ENCODE measurements at places on chromosomes 7 and 10.

DNA sequence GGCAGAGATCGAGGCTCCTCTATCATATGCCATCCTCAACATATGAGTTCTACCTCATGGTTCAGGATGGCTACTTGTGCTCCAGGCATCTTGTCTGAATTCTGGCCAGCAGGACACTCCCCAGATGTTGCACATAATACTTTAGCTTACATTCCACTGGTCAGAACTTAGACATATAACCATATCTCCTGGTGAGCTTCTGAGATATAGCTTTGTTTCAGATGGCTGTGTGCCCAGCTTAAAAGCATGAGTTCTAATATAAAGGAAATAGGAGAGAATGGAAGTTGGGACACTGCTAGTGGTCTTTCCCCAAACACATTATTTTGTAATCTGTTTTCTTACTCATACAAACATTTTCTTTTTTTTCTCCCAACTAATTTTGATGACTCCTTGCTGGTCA lies 50.8 kb upstream of the IFRD1 start:
- DNase-seq, result no peak

- DNase-seq, result no peak
Measured at GRCh38 chr7:45573204-45573603, 964 bp upstream of the ADCY1 start.

GRCh38 chr7:999941-1000935 lies 17.3 kb downstream of the CYP2W1 start:
- DNase-seq, result no peak

DNA sequence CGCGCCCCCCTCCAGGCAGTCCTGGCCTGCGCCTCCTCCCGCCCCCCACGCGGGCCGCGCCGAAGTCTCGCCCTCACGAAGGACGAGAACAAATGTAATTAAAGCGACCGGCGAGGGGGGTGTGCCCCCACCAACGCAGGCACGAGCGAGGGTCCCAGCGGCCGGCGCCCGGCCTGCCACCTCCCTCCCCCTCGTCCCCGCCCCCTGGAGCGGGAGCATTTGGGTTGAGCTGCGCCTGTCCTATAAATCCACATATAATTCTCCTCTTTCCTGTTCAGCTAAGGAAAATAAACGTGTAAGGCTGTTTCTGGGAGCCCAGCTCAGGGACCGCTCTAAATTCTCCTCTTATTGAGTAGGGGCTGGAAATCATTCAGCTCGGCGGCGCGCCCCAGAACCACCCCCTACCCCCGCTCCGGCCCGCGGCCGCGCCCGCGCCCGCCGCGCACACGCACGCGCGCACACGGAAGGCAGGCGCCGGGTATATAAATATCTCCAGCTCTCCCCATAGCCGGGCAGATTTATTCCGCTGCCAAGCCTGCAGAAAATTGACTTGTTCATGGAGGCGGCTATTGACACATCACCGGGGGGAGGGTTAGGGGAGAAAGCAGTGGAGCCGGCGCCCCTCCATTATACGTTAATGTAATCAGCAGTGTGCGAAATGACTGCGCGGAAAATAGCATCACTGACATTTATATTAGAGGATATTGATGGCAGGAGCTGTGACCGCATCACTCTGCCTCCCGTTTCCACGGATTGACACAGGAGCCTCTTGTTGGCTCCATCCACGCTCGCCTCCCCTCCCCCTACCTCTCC lies 61.6 kb upstream of the BTRC start:
- DNase-seq, result no peak

GRCh38 chr10:61964949-61965702 lies 63.6 kb downstream of the ARID5B start:
- no peak for DNase-seq

GRCh38 chr7:14761510-14762296 lies 140.8 kb downstream of the DGKB start:
- no peak for DNase-seq

- no peak for DNase-seq
Measured at GRCh38 chr10:21047511-21047910, 150.4 kb upstream of the NEBL start.

DNA sequence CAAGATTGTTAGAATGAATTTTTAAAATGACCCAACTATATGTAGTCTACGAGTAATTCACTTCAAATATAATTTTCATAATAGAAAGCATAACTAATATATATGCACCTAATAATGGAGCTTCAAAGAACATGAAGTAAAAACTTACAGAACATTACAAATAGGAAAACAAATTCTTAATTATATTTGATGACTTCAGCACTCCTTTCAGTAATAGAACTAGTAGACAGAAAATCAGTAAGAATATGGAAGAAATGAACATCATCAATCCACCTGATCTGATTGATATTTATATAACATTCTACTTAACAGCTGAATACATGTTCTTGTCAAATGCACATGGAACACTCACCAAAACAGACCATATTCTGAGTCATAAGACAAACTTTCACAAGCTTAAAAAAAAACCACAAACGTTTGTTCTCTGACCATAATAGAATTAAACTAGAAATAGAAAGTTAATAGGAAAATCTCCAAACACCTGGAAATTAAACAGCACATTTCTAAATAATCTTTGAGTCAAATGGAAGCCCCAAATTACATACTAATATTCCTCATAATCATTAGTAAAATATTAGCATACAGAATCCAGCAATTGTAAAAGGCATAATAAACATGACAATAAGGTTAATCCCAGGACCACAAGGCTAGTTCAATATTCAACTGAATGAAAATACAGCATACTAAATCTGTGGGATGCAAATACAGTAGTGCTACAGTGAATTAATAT lies 48.0 kb downstream of the BRAF start:
- peak; percentile 52 for DNase-seq

GRCh38 chr7:75961218-75961617 lies 33.2 kb downstream of the TMEM120A start:
- DNase-seq, result no peak

DNA sequence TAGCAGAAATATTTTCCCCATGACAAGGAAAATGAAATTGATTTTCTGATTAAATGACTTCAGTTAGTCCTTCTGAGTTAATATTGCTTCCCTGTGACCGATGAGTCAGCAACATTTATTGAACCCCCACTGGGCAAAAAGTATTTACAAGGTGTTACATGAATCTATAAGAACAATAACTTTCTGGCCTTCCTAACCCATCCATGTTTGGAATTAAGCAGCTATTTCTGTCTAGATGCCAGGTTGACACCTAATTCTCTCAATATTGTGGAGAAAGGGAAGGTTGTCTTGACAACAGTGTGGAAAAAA lies 112.9 kb upstream of the JAZF1 start:
- no peak for DNase-seq

DNA sequence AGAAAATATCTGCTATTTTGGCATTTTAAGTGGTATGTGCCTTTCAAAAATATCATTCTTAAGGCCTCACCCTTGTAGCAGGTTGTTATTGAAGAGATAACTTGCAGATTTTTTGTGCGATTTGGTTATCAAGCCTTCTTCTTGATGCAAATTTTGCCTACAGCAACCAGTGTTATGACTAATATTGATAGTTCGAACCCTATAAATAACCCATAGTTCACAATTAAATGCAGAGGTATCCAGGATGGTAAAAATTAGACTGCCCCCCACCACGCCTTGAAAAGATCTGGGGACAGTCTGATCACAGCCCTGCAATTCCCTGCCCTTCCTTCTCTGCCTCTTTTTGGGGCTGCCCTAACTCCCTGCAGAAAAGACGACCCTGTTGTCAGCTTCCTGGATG lies 28.4 kb upstream of the RAPGEF5 start:
- DNase-seq, result no peak

GRCh38 chr7:43671521-43671920 lies 57.8 kb downstream of the COA1 start:
- DNase-seq, result no peak

DNA sequence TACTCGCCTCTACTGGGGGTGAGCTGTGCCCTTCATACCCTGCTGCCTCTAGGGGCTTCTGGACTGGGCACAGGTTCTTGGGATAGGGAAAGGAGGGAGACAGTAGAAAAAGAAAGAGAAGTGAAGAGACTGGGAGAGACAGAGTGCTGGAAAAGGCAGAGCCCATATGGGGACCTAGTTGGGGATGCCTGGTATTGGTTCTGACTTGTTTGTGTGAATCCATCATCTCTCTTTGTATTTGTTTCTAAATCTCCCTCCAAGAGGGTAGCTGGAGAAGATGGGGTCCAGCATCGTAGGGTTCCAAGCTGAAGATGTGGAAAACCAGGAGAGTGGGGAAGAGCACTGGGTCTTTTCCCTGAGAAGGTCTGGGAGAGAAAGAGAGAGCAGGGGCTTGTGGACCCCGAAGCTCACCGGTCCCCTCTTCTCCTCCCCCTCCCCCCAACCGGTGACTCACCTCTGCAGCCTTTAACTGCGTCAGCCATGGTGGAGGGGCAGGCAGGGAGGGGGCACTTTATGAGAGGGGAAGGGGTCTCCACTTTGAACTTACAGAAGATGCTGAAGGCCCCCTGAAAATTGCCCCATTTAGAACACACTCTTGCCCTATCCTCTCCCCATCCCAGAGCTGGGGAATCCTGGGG lies 3.2 kb upstream of the VGF start:
- DNase-seq, result peak; percentile 54

DNA sequence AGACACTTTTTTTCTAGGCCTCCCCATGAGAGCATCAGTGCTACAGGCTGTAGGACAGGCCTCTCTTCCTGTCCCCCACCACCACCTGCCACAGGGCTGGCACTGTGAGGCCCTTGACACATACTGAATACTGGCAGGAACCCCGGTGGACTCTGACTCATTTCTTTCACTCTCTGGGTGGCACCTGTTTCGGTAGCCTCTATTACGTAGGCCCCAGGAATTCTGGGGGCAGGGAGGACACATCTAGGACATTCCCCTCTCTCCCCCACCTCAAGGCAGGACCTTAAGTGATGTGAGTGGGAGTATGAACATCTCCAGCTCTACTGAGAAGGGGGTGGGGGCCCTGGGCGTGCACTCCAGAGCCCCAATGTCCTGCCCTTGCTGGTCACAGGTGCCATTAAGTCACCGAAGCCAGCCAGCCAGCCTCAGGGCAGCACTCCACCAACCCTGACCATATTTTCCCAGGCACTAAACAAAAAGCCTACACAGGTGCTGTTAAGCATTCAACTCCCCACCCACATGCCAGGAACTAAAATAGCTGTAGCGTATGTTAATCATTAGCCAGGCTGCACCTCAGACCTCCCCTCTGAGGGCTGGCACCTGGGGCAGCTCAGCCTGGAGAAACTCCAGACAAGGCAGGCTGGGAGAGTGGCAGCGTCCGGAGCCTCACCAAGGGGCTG lies 8.9 kb downstream of the ANXA11 start:
- peak; percentile 98 for DNase-seq

- no peak for DNase-seq
Measured at GRCh38 chr7:82534684-82535083, 91.1 kb upstream of the CACNA2D1 start.

DNA sequence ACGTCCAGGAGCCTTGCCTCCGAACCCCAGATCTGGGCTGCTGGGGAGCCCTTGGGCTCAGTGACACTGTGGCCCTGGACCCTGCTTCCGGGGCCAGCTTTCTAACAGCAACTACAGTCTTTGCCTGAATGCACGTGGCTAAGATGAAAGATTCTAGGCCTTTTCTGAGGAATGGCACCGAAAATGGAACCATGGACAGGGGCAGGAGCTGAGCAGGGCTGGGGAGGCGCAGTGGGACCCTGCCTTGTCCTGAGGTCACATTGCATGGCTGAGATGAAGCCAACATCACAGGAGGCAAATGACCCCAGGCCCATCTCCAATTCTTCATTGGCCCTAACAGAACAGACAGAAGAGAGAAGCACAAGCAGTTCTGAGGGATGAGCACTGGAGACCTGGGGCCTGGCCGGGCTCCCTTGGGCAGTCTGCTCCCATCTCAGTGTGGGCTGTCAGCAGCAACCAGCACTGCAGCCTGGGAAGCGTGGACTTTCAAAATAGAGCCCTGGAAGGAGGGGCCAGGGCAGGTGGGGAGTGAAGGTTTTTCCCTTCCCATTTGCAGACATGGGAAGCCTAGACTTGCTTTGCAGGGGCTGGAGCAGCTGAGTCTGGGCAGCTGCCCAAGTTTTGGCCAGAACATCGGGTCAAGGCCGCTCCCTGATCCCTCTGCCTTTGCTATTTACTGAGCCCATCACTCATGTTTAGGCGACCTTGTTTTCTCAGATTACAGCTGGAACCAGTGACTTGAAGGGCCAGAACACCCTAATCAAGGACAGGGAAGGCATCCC lies 114.4 kb upstream of the TCERG1L start:
- no peak for DNase-seq

- DNase-seq, result no peak
Measured at GRCh38 chr10:114876169-114876568, 54.6 kb downstream of the FHIP2A start.

- peak; percentile 57 for DNase-seq
Measured at GRCh38 chr7:36153571-36154097, 580 bp downstream of the EEPD1 start.

GRCh38 chr10:62153191-62153590 lies 115.5 kb downstream of the RTKN2 start:
- no peak for DNase-seq

DNA sequence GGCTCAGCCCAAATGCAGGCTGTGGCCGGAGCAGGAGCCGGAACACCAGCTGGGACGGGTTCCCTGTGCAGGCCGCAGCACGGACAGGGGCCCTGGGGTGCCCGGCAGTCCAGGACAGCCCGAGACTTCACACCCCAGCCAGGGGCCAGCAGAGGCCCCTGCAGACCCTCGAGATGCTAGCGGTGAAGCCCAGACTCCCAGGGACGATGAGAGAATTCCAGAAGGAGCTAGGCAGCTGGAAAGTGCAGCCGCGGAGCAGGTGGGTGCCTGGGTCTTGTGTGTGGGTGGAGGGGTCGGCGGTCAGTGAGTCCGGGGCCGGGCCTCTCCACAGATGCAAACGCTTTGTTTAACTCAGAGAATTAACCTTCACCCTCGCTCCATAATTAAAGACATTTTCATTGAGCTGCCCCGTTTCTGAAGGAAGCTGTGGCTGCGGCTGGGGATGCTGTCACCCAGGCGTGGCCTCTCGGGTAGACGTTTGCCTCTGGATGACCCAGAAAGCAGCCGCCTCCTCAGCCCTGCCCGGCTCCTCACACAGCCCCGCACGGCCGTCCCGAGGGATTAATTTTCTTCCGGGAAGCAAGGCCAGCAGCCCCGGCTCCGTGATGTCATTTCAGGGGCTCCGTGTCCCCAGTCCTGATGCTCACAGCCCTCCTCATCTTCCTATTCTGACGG lies 26.5 kb downstream of the KNDC1 start:
- no peak for DNase-seq
